ENCODE measurements at places on chromosomes 16 and 17.
A peak's percentile ranks its signal among the peaks of the same experiment; 100 is the strongest.

DNA sequence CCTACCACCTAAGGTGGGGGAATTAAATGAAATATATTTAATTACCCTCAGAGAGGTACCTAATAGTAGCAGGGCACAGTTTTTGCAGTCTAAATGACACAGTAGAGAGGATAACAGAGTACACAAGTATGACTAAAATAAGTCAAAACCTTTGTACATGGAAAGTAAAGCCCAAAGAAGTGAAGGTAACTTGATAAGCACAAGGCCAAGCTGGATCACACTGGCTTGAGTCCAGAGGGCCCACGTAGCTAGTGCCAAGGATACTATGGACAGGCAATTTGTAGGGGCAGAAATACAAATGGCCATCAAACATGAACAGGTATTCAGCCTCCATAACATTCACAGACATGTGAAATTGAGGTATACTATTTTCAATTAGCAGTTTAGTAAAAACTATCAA, 7.6 kb downstream of the MYO18A start:
- no peak for DNase-seq

- no peak for DNase-seq
These were observed 168.3 kb downstream of the SEC14L1 start for GRCh38 chr17:77308861-77309726.

DNA sequence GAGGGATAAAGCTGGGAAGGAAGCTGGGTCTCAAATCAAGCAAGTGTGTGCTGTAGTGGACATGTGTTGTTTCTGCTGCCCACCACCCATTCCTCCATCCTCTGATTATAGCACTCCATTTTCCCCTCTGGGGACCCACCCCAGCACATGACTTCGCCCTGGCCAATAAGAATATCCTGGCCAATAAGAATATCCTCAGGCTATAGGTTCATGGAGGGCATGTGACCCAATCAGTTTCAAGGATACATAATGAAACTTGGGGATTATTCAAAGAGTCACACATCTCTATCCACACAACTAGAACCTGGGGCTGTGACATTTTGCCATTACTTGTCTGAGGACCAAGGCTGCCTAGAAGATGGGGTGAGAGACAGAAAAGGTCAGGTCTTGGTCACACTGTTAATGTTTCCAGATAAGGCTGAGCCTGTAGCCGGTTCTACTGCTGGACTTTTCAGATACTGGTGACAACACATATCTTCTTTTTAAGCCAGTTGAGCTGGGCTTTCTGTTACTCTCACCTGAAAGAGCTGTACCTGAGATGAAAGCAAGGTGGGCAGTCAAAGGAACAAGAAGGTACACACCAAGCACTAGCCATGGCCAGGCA, 33.7 kb downstream of the MYO18A start:
- DNase-seq: no peak

DNA sequence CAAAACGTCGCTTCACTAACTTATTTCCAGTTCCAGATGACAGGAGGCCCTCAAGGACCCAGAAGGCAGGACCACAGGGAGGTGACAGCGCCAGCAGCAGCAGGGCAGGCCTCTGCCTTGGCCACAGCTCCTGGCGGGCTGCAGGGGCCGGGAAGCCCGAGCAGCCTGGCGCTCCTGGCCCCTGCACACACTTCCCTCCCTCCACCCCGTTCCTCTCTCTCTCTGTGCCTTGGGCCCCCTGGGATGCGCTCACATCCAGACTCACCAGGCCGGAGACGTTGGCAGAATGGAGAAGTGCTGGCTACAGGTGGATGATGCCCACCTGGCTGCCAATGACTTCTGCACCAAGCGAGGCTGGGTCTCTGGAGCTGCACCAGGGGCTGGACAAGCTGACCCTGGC, 12.7 kb downstream of the ZNF594 start:
- no peak for DNase-seq

DNA sequence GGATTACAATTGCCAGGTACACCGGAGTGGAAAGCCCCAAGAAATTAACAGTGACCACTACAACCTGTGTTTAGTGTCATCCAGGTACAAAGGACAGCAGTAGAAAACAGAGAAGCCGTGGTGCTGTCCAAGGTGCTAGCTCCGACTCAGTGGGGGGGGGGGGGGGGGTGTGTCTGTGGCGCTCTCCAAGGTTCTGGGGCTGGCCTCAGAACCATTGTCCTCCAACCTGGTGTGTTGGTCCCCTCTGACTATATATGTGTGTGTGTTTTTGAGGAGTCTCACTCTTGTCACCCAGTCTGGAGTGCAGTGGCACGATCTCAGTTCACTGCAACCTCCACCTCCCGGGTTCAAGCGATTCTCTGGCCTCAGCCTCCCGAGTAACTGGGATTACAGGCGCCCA, 5.8 kb upstream of the ZNF23 start:
- no peak for DNase-seq

DNA sequence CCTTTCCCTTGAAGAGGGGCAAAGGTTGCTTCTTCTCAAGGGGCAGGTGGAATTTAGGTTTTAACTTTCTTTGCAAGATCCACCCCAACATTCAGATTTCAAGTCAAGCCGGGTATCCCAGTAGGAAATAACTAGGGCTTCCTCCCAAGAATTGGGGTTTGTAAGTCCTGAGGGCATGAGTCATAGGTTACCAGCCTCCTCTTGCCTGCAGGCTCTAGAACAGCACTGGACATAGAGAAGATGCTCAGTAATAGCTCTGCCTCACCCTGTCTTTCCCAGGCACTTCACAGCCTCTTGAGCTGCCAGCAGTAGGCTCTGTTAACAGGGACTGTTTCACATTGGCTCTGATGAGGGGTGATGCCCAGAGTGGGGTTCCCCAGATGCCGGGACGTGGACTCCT, 35.8 kb upstream of the ZFP90 start:
- no peak for DNase-seq

DNA sequence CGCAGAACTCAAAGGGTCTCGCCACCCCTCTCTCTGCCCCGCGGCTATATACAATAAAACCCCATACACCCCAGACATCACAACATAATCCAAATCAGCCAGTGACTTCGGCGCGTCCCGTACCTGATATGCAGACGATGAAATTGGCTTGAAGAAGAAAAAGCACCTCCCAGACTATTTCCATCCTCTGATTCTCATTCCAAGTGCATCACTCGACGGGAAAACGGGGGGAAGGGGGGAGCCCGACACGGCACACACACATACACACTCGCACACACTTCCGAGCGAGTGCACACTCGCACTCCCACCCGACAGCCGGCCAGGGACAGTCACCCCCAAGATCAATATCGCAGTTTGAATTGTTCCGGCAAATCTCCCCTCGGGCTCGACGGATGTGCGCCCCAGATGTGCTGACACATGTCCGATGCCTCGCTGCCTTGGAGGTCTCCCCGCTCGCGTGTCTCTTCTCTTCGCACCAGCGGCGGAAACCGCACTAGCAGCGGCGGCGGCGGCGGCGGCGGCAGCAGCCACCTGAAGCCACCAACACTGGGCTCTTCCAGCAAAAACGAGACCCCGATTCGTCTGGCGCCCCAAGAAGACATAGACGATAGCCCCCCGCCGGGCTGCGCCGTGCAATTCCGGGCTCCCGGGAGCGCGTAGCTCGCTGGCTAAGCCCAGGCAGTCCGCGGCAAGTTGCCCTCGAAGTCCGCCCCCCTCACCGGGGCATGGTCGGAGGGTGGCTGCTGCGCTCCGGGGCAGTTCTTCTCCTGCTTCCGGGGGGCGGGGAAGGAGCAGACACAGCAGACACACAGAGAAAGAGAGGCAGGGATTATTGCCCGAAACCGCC, 688 bp downstream of the CA10 start:
- DNase-seq: no peak

DNA sequence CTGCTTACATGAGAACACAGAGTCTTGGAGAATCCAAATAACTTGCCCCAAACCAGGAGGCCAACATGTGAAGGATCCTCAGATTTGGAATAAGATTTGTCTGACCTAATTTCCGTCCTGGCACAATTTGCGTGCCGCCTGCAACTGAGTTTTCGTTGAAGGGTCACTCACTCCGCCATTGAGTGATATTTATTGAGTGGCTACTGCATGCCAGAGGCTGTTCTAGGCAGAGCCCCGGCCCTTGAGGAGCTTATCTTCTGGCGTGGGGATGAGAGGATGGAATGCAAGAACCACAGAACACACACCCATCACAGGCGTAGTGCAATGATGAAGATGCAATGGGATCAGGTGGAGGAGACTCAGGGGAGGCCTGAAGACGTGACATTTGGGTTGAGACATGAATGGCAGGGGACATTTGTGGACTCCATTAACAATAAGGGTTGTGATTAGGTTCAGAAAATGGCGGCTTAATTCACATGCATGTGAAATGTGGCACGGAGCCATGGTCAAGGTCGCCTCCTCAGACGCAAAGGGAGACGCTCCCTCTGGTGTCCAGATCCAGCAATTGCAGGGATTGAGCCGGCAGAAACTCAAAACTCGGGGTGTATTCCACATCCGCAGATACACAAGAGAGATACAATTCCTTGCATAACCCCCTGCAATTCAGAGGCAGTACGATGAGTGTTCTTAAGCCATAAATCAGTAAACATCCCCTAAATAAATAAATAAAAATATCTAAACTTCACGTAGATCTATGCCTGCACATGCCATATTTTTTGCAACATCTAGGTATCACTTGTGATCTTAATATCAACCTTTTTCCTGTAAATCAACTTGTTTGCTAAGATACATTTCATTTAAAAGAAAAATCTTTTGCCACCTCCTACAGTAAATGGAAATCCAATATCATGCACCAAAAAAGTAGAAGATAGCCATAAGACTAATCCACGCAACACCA, 57.9 kb upstream of the CACNG4 start:
- DNase-seq: peak; percentile 49

DNA sequence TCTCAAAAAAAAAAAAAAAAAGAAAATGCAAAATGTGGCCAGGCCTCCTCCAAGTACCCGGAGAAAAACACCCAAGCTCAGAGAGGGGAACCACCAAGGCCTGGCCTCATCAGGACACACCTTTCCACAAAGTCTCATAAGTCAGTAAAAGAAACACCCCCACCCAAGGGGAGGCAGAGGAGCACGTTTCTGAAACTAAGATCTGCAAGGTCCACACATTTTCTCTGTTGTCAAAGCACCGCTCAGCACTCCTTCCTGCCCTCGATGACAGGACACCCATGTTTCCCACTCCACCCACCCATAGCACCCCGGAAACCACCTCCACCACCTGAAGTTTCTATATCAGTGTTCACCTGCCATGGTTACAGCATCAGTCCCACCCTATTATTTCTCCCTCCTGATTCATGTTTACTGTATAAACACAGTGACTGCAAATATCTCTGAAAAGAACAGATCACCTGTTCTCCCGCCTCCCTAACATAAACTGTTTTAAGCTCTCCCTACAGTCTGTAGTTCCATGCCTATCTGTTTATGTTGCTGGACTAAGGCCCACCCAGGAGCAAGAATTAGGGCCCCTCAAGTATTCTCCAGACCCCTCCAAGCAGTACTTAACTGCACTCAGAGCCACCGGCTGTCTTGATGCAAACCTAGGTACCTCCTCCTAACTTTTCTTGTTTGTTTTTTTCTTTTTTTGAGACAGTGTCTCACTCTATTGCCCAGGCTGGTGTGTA, 2.0 kb downstream of the CORO7 start:
- DNase-seq: no peak

GRCh38 chr16:1776991-1777374, 4.0 kb upstream of the MRPS34 start:
- no peak for DNase-seq

DNA sequence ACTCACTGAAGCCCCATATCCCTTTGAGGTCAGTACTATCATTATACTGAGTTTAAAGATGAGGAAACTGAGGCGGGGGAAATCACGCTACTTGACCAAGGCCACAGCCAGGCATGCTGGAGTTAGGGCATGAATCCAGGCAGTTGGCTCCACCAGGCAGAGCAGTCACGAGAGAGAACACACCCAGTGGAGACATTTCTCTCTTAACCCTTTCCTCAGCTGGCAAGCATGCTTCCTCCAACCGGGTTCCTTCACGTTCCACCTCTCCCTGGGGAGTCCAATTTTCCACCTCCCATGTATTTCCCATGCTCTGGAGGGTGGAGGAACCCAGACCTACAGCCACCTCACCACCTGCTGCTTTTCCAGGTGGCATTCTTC, 32.8 kb downstream of the VAC14 start:
- no peak for DNase-seq

- DNase-seq: peak; percentile 73
These were observed 5.3 kb upstream of the NOS2 start for GRCh38 chr17:27805520-27806146.

DNA sequence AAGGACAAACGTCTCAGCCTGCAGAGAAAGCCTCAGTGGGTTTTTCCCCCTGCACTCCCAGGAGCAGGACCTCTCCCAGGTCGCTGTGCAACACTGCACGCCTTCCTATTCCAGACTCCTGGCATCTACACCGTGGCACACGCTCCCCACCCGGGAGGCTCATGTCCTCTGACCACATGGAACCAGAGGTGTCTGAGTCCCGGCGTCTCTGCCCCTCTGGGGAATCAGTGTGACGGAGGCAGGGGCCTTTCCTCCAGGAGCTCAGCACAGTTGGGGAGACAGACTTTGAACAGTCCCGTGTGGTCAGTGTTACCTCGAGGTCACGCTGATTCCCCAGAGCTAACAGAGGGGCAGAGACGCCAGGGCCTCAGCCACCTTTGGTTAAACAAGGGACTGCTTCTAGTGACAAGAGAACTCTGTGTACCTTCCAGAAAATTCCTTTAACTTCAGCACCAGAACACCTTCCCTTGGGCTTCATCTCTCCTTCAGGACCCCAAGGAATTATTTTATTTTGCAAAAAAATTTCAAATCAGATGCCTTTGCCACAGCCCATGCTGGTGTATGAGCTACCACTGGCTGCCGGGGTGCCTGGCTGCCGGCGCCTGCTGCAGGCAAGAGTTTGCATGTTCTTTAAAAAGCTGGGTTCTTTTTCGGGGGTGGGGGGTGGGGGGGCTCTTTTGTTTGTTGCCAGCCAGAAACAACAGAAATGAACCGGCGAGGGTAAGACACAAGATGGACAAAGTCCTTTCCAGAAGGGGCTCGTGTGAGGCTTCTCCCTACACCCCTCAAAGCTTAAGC, 6.6 kb downstream of the CANT1 start:
- DNase-seq: no peak

DNA sequence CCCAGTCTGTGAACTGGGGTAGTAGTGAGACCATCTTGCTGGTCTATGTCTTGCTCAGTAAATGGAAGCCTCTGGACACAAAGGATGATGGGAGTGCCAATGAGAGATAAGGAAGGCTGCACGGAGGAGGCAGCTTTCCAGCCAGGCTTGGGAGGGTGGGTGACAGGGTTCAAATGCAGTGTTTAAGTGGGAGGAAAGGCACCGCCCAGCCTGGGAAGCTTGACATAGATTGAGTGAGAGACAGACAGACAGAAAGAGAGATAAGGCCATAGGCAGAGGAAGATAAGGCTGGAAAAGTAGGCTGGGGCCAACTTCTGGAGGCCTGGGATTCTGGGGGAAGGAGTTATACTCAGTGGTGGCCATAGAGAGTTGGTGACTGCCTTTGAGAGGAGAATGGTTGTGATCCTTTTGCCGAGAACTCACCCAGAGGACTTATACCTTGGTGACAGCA, 7.2 kb upstream of the COL1A1 start:
- no peak for DNase-seq

DNA sequence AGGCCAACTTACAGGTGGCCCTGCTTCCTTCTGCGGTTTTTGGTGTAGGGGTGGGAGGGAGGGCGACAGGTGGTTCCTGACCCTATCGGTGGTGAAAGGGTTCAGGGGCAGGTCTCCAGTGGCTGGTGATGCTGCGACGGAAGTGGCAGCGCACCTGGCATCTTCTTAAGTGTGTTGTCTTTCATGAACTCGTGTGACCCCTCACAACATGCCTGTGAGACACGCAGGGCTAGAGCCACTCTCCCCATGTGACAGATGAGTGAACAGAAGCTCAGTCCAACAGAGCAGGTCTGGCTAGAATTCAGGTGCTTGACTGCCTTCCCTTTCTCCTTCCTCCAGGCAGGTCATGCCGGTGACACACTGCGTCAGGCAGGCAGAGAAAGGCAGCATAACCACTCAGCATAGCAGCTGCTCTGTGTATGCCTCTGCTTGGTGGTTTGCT, 8.0 kb downstream of the TNFAIP1 start:
- no peak for DNase-seq
